ENCODE measurements at places on chromosomes 2 and 18.

- no peak for DNase-seq
Observed at GRCh38 chr2:95062242-95063085, 37.0 kb downstream of the MAL start.

DNA sequence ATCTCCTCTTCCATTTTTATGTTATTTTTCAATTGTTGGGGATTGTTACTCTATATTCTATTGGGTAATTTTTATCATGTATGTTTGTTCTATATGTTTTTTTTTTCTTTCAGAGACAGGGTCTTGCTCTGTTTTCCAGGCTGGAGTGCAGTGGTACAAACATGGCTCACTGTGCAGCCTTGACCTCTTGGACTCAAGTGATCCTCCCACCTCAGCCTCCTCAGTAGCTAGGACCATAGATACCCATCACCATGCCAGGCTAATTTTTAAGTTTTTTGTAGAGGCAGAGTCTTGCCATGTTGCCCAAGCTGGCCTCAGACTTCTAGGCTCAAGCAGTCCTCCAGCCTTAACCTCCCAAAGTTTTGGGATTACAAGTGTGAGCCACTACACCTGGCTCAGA lies 88.7 kb downstream of the TTC27 start:
- DNase-seq = no peak

- no peak for DNase-seq
Observed at GRCh38 chr2:240622060-240622411, 3.2 kb upstream of the GPR35 start.

GRCh38 chr2:27001950-27002349 lies 30.8 kb upstream of the TMEM214 start:
- DNase-seq = no peak

DNA sequence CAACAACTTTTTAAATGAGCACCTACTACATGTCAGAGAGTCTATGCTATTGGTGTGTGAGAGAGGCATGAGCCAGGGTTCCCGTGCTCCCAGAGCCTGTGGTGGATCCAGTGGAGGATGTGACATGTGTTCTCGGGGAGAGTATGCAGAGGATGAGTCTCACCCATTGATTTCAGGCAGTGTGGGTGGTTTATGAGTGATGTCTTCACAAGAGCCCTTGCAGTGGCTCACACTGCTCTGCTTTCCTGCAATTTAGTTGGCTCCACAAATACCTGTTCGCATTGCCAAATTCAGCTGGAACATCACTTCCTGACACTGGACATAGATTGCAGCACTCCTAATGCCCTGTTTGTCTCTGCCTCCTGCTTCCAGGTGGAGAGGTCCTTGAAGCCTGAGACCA lies 243.6 kb upstream of the CXCR4 start:
- no peak for DNase-seq

- DNase-seq = no peak
Observed at GRCh38 chr2:26712486-26713465, 20.3 kb downstream of the KCNK3 start.

GRCh38 chr2:75153221-75153620 lies 46.1 kb downstream of the TACR1 start:
- no peak for DNase-seq

- no peak for DNase-seq
Observed at GRCh38 chr2:207629553-207629952, 4.4 kb upstream of the METTL21A start.

DNA sequence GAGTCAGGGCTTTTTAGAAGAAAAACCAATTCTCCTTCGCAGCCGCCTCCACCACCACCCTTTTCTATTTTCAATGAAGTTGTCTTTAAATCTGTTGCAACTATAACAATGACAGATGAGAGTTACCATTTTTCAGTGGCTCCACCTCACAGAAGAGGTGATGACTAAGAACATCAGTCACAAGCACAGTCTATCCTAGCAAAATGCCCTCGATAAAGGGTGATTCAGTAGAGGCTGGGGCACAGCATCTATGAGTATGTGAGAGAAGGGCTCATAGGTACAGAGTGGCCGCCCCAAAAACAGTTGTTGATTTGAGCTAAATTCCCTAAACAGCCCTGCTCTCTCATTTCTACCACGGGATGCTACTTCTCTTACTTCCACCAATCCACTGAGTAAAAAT lies 310.8 kb upstream of the MGAT5 start:
- no peak for DNase-seq

- DNase-seq = no peak
Observed at GRCh38 chr2:20565623-20566236, 85.2 kb downstream of the HS1BP3 start.

- no peak for DNase-seq
Observed at GRCh38 chr2:229780856-229781773, 66.8 kb upstream of the DNER start.

- peak; percentile 90 for DNase-seq
Observed at GRCh38 chr2:195563857-195564512, 93.0 kb upstream of the SLC39A10 start.

DNA sequence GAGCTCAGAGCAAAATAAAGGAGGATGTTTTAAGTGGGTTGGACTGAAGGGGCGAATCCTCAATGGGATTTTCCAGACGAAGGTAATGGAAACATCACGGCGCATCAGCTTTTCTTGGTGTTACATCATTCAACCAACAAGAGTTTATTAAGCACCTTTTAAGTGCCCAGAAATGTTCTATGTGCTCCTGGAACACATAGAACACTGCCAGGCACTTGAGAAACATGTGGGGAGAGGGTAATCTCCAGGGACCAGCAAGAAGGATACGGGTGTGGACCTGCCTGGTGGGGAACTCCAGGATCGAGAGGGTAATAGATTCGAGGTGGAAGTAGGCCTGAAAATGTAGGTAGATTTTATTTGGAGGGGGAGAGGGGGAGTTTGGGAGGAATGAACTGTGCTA lies 168.6 kb downstream of the PRKCE start:
- no peak for DNase-seq

GRCh38 chr2:84832772-84833461 lies 48.0 kb downstream of the TRABD2A start:
- no peak for DNase-seq

- no peak for DNase-seq
Observed at GRCh38 chr2:231545105-231545902, 15.1 kb upstream of the NMUR1 start.

DNA sequence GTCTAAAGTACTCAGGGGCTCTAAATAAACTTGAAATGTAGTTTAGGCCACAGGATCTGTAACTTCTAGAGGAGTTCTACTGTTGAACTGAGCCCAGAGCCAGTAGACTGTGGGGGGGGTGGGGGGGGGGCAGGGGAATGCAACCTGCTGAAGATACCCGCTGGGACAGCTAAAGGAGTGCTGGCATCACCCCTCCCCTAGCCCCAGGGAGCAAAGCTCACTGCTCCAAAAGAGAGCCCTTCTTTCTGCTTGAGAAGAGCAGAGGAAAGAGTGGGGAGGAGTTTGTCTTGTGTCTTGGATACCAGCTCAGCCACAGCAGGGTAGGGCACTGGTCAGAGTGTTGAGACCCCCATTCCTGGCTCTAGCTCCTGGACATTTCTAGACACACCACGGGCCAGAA lies 414.0 kb upstream of the KLHL29 start:
- DNase-seq = no peak

DNA sequence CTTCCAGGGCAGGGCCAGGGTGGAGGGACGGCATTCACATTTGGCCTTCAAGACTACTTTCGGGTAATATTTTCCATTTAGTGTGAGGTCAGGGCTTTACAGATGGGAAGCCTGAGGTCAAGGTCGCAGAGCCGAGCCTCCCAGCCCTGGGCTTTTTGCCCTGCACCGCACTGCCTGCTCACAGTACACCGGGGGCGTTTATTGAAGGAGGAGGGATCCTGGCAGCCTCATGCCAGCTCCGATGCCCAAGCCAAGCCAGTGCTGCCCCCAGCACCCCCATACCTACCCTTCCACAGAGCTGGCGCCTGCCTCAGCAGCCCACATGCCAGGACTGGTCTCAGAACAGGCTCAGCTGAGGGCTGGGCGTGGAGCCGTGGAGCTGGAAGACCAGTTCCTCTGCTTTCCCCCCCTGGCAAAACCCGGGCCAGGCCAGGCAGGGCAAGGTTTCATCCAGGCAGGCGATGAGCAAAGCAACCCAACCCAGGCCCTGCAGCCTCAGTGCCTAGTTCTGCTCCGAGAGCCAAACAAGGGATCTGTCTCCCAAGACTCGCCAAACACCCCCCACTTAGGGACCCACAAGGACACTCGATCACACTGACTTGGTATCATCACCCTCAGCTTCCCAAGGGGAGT lies 11.9 kb downstream of the SDC1 start:
- DNase-seq = no peak

DNA sequence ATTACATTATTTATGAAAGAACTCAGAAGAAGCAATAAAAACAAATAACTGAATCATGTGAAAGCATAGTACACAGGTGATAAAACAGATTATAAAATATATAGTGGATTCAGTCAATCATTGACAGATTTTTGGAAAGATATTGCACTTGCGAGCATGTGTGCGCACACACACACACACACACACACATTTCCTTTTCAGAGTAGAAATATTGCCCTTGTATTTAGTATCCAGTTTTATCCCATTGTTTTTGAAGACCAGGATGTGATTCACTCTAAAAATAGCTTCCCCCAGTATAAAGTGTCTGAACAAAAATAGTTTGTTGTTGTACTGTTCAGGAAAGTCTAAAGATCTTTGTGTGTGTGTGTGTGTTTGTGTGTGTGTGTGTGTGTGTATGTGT lies 145.5 kb downstream of the CALCRL start:
- DNase-seq = no peak

DNA sequence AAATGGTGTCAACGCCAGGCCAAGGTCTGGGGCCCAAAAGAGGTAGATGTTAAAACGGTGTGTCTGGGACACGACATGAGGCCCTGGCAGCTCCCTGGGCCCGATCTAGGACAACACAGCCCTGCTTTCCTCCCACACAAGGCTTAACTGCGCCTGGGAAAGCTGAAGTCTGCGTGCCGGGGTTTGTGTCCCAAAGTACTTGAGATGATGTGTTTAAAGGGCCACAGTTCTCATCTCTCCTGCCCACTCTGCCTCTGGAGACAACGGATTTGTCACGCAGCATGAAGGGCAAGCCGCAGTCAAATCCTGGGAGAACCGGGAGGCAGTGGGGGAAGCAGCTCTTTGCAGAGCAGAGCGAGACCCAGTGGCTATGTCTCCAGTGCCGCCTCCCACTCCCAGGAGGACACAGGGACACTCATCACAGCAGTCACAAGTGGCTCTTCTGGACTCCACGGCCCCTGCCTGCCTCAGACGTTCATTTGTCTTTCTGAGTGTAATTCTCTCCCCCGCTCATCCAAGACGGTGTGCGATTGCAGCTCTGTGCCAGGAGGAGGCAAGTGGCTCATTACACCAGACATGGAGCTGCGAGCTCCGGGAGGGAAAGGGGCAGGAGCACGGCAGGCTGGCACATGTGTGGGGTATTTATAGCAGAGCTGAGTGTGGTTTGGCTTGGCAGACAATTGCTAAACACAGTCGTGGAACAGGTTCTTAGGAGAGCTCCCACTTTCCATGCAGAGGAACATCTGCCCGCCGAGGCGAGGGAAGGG lies 57.7 kb upstream of the SEMA4C start:
- no peak for DNase-seq

DNA sequence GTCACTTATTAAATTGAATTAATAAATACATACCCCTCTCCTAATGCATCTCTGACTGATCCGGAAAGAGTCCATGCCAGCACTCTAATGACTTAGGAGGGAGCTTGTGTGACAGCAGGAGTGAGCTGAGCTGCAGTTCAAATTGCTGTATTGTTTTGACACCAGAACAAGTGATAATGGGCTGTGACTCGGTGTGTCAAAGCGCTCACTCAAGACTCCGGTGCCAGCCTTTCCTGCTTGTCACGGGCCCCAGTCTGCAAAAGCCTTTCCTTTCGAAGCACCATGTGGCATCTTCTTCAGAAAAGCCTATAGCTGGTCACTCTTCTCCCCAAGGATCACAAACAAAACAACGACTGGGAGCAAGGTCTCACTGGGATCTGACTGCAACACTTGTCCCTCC lies 43.3 kb downstream of the SATB2 start:
- no peak for DNase-seq

- DNase-seq = no peak
Observed at GRCh38 chr2:181516992-181517391, 59.8 kb downstream of the ITGA4 start.

DNA sequence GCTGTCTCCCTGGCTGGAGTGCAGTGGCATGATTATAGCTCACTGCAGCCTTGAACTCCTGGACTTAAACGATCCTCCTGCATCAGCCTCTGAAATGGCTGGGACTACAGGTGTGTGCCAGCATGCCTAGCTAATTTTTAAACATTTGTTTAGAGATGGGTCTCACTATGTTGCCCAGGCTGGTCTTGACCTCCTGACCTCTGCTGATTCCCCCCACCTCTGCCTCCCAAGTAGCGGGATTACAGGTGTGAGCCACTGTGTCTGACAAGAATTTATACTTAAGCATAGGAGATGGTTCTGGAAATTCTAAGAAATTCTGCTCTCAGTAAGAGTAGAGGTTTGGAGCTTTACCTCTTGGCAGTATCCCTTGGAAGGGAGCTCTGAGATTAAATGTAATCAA lies 18.2 kb downstream of the MTHFD2 start:
- DNase-seq = no peak

DNA sequence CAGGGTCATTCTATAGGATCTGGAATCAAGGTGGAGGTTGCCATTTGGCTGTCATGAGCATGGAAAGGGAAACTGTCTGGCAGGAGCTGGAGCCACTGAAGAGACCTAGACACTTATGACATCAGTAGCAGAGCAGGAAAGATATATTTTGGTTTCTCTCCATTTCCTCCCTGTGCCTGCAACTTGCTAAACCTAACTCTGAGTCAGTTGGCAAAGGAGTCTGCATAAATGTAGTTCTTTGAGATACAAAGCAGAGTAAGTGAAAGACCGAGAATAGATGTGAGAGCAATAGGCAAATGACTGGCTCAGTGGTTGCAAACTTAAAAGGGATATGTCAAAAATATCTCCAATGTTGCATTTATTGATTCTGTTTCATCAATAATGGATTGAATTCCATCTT lies 757.7 kb downstream of the KCNJ3 start:
- no peak for DNase-seq

- DNase-seq = no peak
Observed at GRCh38 chr2:55733335-55733734, 39.7 kb upstream of the PNPT1 start.

DNA sequence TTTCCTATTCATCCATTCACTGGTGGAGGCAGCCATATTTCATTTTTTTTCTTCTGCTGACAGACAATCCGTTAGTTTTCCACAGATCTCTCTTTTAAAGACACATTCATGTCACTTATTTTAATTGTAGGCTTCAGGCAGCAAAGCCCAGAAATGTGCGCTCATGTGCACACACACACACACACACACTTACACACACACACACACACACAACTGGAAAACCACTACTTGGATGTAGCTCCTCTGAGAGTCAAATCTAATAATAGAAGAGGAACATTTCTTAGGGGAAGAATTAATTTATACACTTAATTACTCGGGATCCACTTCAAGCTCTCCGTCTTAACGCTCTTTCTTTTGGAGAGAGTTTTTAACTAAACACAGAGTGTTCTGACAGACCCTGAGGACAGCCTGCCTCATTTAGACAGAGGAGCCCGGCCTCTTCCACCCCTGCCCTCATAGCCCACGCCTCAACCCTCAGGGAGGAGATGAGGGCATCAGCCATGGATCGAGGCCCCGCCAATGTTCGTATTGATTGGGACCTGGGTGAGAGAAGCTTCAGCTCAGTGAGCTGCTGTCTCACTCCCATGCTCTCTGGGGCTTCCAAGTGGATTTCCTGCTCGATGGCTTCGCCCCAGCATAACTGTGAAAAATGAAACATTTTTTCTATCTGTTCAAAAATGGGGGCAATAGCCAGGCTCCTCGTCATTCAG lies 261.4 kb upstream of the SKOR2 start:
- DNase-seq = no peak
